Fibroblast of skin of scalp (primary cell): ENCODE measurements at places on chromosomes 7 and 10.

DNA sequence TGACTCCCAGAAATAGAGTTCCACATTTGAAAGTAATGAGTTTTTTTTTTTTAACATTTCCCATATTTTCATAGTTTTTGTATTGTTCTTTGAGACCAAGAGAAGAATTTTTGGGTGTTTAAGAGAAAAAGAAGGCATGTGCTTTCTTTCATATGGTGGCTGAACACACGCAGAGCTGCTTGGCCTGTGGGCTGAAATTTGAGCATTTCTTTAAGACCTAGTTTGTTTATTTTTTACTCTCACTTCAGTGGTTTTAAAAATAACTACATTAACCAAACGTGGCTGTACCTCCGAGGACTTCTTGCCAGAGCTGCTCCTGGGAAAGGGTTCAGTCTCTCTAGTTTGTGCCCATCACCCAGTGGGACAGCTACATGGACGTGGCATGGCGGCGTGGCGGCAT, 58.3 kb downstream of the INPP5A start:
- peak; percentile 32 for DNase-seq

GRCh38 chr10:106972381-106972780, 192.1 kb downstream of the SORCS1 start:
- DNase-seq: no peak

DNA sequence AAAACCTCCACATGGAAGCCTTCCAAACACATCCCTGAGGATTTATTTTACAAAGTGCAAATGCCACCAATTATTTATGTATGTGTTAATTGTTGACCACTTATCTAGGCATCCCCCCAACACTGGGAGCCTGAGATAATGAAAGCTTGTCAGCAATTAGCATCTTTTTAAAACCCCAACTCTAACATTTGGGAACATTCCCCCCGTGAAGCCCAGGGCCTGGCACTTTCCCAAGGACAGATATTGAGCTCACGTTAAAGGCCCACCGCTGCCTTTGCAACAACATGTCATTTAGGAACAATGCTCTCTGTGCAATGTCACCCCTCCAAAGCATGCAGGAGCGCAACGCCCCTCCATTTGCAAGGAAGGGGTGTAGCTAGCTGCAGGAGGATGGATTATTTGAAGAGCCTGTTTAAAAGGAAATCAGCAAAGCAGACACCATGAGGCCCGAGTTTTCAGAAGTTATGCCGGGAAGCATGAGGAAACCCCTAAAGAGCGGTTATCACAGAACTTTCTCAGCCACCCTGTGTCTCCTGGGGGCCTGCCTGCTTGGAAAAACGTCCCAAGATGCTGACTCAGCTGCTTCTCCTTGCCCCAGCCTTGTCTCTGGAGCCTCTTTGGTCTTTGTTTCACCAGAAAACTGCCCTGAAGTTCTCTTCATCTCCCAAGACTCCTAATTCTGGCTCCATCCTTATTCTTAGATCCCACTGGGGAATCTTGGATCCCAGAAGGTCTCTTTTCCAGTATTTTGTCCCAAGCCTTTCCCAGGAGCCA, 444.1 kb downstream of the GRID1 start:
- no peak for DNase-seq

DNA sequence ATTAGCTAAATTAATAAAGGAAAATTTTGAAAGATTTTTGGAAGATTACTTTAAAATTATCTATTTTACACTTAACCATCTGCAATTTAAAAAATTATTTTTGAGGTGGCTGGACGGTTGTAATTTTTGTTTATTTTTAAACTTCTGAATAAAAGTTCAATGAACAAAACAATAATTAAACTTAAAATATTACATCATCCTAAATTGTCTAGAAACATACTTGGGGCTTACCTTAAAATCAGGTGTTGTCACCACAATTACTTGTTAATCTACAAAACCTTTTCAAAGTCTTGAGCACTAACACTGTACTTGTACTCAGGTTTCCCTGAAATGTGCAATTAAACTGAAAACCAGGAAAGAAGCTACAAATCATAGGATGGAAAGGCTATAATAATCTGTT, 328.3 kb downstream of the NXPH1 start:
- DNase-seq: no peak

DNA sequence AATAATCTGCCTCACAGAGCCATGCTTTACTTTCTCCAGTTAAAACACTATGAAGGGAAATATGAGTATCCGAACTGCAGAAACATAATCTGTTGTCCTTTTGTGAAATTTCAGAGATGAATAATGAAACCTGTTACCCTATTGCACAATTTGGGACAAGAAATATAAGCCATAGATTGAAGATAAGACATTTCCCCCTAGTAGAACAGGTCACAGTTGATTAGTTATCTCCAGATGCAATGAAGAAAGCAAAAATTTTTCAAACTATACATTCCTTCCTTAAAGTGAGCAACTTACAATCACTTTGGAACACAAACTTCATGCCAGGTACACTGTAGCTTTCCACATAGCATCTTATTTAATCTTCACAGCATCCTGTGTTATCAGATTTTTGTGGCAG, 2.3 kb upstream of the CHN2 start:
- DNase-seq: no peak

DNA sequence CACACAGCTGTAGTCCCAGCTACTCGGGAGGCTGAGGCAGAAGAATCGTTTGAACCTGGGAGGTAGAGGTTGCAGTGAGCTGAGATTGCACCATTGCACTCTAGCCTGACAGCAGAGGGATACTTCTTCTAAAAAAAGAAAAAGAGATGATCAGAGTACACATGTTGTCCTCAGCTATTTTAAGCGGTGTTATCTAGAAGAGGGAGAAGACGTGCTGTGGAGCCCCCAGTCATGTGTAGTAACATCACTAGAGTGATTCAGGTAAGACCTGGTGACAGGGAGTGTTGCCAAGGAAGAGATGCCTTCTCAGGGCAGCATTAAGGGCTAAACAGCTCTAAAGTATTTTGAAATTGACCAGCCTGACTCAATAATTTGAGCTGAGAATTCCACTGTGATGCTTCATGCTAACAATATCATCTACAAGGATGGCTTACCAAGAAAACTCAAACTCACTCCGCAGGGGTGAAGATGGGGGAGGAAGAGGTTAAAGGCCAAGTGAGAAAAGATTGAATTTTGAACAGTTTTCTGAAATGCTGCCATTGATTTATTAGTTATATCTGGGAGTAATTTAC, 97.4 kb downstream of the KLF6 start:
- no peak for DNase-seq

DNA sequence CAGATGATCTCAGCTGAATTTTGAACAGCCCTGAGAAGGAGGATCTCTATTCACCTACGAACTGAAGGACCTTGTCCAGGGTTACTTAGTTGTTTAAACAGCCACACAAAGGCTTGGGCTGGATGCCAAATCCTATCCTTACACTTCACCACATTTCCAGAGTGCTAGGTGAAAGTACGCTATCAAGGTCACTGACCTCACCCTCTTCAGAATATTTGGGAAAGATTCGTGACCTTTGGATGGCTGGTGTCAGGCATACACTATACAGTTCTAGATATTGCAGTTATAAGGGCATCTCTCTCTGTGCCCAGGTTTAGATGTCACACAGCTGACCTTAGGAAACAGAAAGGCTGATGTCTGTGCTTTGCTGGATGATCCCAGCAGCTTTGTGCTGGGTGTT, 61.2 kb upstream of the ABLIM1 start:
- no peak for DNase-seq

DNA sequence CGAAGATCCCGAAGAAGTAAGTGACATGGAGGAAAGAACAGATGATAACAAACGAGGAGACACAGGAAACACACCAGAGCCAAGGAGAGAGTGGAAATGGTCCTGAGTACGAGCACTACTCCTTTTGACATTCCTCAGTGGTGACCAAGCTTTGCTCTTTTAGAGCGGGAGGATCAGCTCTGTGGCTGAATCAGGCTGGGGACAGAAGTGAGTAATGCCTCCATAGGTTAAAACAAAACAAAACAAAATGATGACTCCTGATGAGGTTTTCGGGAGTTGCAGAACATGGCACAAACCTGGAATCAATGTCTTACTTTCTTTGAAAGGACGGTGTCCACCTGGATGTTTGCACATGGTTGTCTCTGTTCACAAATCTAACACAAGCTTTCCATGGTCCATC, 30.3 kb upstream of the TCF7L2 start:
- peak; percentile 75 for DNase-seq

- peak; percentile 94 for DNase-seq
Measured at GRCh38 chr10:89129911-89130310, 77.2 kb downstream of the CH25H start.

DNA sequence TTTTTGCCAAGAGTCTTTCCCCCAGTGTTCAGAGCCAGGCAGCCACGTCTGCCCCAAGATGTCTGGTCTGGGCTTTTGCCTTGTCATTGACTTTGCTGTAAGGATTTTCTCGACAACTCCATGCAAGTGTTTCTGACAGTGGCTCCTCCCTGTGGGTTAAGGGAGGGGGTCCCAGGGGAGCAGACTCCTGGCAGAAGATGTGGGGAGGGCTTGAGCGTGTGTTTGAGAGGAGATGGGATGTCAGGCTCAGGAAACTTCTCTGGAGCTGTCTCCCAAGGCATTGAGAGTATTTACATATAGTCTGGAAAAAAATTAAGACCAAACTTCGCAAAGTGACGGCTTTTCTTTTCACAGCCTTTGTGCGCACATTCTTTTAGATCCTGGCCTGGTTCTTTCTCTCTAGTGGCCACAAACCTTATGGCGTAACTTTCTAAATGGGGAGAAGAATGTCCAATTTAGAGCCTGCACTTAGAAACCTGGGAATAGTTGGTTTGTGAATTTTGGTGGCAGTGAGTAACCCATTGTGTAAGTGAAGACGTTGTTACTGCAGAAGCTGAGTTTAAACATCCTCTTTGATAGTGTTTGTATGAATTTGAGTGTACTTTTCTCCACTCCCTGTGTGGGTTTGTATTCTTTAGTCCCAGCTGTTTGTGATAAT, 201.5 kb downstream of the LRMDA start:
- DNase-seq: peak; percentile 91

- no peak for DNase-seq
Measured at GRCh38 chr10:14659626-14660196, 115.0 kb downstream of the FAM107B start.

DNA sequence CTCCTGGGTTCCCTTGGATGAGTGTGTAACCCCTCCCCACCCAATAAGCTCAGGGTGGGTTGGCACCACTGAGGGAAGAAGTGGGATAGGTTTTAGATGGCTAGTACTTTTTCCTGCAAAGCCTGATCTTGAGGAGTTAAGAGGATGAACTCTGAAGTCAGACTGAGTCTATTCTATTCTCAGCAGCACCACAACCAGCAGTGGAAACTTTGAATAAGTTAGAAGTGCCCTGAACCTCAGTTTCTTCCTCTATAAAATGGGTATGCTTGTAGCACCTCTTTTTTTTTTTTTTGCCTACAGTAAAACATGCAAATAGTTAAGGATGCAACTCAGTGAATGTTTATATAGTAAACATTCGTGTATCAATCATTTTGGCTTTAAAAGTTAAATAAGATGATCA, 7.1 kb downstream of the NKX2-3 start:
- DNase-seq: no peak

- no peak for DNase-seq
Measured at GRCh38 chr10:114845978-114846693, 24.6 kb downstream of the FHIP2A start.

DNA sequence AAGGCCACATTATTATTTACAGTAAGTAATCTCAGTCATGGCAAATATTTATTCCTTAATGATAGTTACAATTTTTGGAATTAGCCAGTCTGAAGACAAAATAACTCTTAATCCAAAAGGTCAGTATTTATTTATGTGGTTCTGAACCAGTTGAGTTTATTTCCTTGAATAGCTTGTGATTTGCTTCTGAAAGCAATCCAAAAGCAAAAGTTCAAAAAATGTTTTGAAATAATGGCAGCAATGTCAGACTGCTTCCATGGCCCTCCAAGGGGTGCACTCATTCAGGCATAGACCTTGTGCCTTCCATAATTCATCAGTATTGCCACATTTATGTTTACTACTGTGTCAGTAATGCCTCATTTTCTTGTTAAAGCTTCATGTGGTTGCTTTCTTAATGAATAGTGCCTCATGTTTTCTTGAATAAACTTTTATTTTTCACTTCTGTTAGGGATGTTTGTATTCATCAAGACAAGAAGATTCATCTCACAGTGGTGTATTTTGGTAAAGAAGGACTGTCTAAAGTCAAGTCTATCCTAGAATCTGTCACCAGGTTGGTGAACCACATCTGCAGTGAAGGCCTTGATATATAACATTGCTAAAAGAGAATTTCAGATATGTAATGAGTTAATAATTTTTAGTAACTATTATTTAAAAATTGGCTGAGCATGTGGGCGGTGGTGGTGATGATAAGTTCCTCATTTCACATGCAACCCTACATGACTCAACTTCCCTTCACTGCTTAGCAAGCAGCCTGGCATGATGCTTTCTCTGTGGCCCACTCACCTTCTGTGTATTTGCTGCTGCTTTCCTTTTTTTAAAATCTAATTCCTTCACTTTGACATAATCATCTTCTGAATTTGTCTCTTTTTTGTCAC, 22.0 kb downstream of the CSGALNACT2 start:
- peak; percentile 53 for DNase-seq

DNA sequence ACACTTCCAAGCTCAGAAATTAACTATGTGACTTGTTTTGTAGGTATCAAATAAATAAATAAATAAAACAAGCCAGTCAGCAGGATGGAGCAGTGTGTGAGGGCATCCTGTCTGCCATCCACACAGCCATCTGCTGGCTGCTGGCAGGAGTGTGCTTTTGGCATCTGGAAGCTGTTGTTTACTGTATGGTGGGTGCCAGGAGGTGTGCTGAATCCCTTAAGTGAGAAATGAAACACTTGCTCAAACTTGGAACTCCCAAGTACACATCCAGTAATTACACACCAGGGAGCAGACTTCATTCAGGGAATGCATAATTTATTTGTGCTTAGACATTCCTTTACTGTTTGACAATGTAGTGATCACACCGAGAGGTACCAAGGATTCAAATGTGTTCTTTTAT, 16.9 kb upstream of the TAX1BP1 start:
- no peak for DNase-seq

- DNase-seq: peak; percentile 99
Measured at GRCh38 chr10:17059197-17059688, 70.4 kb downstream of the CUBN start.

DNA sequence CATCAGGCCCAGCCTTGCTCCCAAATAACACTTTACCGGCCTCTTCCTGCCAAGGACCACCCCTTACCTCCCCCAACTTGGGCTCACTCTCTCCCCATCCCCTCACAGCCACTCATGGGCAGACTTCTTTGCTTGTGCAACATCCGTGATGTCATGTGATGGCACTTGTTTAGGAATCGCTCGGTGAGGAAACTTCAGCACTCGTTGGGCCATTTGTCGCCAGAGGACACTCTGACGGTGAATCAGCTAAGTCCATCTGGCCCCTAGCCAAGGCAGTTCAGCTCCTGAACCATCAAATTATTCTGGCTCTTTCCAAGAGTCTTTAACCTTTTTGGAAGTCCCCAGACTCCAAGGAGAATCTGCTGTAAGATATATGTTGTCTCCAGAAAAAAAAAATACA, 19.2 kb downstream of the BTBD16 start:
- DNase-seq: peak; percentile 17

DNA sequence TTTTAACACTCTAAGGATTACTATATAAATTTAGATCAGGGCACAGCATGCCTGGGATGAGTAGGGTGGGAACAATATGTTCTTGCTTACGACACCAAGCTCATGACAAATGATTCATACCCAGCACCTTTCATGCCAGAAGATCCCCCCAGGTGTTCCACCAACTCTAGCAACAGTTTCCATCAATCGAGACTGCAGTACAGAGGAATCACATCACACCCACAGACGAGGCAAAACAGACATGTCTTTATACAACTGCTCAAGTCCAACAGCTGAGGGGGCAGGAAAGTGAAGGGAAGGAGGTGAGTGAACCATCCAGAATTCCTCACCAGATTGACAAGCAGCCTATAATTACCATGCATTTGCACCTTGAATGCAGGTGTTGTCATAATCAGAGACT, 3.6 kb downstream of the SORCS1 start:
- no peak for DNase-seq
